Hematopoietic multipotent progenitor cell treated with erythropoietin and hydrocortisone succinate and interleukin-3 and kit ligand, for 4 days (in vitro differentiated cells): ENCODE measurements at places on chromosomes 16 and 17.

GRCh38 chr16:47983999-47984580 lies 171.7 kb downstream of the ABCC12 start:
- DNase-seq, result no peak

DNA sequence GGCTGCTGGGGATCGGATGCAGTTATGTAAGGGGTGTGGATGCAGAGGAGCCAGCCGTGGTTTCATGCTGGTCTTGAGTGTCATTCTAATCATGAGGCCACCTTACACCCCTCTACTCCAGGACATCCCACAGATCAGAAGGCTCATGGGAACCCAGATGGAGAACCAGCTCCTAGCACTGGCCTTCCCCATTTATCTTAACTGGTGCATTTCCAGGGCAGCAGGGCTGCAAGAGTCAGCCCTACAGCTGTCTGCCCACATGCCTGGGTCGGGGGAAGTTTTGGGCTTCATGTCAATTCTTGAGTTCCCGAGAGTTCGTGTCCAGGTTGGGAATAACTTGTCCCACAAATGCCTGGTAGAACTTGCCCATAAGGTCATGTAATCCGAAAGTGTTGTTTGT lies 29.1 kb downstream of the RPTOR start:
- no peak for DNase-seq

DNA sequence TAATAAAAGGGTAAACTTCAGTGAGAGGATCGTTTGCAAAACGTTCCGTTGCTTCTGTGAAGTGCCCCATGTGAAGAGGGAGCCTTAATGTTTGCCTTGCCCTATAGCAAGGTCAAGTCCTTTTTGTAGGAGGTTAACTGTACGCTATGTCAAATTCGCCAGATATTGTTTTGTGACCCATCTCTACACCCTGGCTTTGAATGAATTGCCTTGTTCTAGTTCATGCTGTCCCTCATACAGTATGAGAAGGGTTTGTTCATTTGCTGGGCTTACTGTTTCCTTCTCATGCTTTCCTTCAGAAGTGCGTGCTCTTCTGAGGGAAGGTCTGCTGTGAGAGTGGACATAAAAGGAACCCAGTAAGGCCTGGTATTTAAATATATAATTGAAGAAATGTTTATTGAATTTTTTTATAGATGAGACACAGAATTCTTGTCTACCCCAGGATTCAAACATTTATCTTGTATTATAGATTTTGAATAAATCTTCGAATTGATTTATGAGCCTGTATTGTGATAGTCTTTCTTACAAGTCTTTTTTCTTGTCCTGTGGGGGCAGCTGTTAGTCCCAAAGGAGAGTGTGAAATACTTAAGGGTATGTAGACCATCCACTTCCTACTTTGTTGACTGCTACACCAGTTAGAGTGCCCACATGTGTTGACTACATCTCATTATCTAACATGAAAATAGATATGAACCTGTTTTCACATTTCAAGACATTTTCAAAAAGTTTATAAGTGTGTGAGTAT lies 1.7 kb downstream of the MAP3K3 start:
- DNase-seq, result peak; percentile 52

- no peak for DNase-seq
Observed at GRCh38 chr16:19728636-19728965, 10.5 kb downstream of the IQCK start.

DNA sequence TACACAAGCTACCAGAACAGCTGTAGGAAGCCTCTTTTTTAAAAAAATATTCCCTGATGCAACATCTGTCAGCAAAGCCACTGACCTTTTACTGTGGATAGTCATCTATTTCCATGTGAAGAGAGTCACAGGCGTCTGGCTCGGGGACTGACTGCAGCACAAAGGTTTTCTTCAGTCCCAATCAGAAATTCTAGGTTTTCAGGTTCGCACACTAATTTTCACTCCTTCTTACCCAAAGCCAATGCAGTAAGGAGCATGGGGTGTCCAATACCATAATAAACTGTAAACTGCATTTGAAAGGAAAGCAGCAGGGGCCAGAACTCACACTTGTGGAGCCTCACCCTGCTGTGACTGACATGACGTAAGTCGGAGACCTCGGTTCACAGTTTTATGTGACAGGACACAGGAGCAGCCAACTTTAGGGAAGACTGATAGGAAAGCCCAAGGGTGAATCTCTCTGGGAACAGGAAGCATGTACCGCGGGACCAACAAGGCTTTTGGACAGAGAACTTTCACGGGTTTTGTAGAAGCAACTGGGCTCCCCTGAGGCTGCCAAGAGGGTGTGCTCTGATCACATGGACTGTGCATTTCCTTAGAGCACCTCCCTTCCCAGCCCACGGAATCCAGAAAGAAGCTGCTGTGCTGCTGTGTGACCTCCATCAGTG lies 9.1 kb upstream of the TMEM100 start:
- DNase-seq, result no peak

GRCh38 chr17:22496450-22496849 lies 804.1 kb downstream of the KCNJ18 start:
- DNase-seq, result no peak
